ENCODE measurements at places on chromosomes 5 and 9.

DNA sequence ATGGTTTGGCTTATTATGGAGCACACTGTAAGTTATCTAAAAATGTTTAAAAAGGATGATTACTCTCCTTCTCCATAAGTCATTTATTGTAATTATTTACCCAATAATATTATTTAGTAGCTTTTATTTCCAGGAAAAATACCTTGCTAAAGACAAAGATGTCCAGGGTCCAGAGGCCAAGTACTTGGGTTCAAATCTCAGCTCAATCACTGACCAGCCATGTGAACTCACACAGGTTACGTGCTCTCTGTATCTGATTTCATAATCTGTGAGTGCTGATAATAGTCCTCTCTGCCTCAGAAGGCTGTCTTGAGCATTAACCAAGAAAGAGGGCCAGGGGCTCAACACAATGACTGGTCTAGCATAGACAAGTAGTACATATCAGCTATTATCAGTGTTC lies 27.0 kb downstream of the ALDH1A1 start:
- no peak for DNase-seq

DNA sequence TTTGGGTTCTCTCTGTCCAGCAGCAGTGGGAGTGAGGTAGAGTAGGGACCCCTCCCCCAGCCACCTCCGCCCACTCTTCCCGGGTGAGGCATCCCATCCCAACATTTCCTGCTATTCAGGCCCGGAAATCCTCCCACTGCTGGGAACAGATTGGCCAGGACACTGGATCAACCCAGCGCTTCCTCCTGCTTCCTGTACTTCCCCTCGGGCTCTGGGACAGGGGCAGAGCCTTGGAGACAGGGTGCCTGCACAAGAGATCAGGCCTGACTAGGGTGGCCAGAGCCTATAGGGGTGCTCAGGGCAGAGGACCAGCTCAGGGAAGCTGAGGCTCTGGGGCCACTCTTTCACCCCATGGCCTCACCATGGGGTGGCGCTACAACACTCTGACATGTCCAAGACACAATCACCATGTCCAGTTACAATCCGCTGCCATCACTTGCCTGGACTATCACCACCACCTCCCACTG lies 14.5 kb downstream of the SH2D3C start:
- no peak for DNase-seq

GRCh38 chr9:2053883-2054845 lies 39.0 kb downstream of the SMARCA2 start:
- DNase-seq, result peak; percentile 59

GRCh38 chr9:112894699-112895098 lies 4.0 kb upstream of the SLC46A2 start:
- DNase-seq, result no peak
